Activated CD4-positive, alpha-beta memory T cell treated with anti-CD3 and anti-CD28 coated beads, Interleukin-2, amount 10 ng/mL, durations not matched to agents 7 days and 5 days (primary cell): ENCODE measurements at places on chromosomes 4 and X. TPM values are rescaled to one million over a fixed set of nuclear protein-coding genes. Genes with fewer than 3 reads are reported as not detected.

Gene SGMS2
- 0.48 TPM for total RNA-seq

Gene HADH
- total RNA-seq = 38.0 TPM

Gene EPGN
- total RNA-seq = 0.43 TPM

DNA sequence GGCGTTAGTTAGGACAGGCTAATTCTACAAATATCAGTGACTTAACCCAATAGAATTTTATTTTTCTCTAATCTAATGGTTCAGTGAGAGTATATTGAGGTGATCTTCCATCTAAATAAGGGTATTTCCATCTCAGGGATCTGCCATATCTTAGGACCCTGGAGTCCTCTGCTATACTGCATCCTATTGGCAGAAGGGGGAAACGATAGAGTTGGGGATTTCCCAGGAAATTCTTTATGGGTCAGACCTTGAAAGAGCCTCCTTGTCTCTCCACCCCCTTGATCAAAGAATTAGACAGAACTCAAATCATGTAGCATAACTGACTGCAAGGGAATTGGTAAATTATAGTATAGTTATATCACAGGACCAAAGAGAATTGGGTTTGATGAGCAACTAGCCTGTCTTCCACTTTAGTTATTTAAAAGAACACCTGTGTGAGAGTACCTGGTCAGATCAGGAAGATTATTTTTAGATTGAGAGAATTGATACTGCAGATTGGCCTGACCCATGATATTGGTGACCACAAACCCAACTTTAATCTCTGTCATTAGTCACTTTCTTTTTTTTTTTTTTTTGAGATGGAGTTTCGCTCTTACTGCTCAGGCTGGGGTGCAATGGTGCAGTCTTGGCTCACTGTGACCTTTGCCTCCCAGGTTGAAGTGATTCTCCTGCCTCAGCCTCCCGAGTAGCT is 25.6 kb downstream of the SMARCA5 start:
- no peak overlapping the region for H3K4me3 ChIP-seq
- no peak overlapping the region for H3K27ac ChIP-seq
- no peak for DNase-seq
- H3K36me3 ChIP-seq = peaks cover 79% of the 10 kb centered on the region

DNA sequence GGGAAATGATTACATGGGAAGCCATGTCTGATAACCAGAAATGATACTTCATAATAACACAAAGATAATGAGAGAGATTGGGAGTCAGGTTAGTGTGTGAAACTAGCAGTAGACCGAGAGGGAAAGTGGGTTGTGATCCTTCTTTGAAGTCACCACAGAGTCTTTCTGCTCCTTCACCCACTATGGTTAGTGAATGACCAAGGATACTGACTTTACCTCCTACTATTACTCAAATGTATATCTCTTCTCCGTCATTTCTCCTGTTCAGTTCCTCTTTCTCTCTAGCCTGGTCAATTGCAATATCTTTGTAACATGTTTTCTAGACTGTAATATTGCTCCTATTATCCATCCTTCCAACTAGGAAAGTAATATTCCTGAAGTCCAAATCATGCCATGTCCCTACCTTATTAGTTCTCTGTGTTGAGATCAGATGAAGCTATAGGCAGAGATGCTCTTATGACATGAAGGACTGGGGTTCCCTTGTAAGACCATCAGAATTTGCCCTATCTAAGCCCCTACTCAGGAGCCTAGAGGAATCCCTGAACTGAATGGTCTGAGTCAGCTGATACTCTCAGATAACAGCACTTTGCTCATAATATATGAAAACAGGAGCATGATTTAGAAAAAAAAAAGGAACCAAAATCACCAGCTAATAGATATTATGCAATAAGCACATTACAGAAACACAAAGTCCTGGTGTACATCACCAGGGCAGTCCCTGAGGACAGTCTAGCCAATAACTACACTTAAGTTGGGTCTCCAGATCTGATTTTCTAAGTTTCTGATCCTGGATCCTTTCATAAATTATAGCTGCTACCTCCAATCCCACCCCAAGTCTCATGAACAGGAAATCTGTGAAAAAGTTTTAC is 81.2 kb downstream of the SHROOM3 start:
- H3K4me3 ChIP-seq = no peak overlapping the region
- peaks cover 2% of the 10 kb centered on the region for H3K4me1 ChIP-seq
- H3K27ac ChIP-seq = no peak overlapping the region
- H3K27me3 ChIP-seq = peaks cover 10% of the 10 kb centered on the region
- no peak for DNase-seq

DNA sequence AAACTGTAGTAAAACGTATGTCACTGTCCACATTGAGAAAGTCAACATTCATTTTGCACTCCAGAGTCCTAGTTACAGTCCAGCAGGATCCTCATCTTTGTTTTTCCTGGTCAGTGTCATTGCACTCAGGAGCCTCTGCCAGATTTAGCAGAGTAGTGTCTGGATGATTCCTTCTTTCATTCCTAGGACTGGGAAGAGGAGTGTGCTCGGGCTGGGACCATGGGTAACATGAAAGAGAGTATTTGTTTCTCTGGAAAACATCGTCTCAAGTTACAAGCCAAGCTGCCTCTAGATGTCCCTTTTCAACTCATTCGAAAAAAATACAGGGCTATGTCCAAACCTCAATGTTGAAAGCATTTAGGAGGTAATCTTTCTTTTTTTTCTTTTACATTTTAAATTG is 69.9 kb upstream of the TNIP3 start:
- no peak for DNase-seq
- H3K27ac ChIP-seq = no peak overlapping the region
- H3K36me3 ChIP-seq = no peaks in the 10 kb centered on the region
- no peaks in the 10 kb centered on the region for H3K4me1 ChIP-seq

GRCh38 chr4:85755285-85755684 is 280.3 kb downstream of the ARHGAP24 start:
- H3K27ac ChIP-seq = no peak overlapping the region
- H3K27me3 ChIP-seq = no peaks in the 10 kb centered on the region
- no peaks in the 10 kb centered on the region for H3K36me3 ChIP-seq
- H3K4me3 ChIP-seq = no peak overlapping the region
- H3K4me1 ChIP-seq = no peaks in the 10 kb centered on the region

GRCh38 chrX:37476571-37477170 is 94.8 kb upstream of the LANCL3 start:
- no peak overlapping the region for H3K4me3 ChIP-seq
- H3K36me3 ChIP-seq = no peaks in the 10 kb centered on the region
- H3K27ac ChIP-seq = no peak overlapping the region
- no peak for DNase-seq
- H3K4me1 ChIP-seq = no peaks in the 10 kb centered on the region
